ENCODE measurements at places on chromosomes 4 and X. TPM values are rescaled to one million over a fixed set of nuclear protein-coding genes. Genes with fewer than 3 reads are reported as not detected.
A peak's percentile ranks its signal among the peaks of the same experiment; 100 is the strongest.

- H3K4me3 ChIP-seq = peak within 1 kb of the TSS; percentile 67
- peak; percentile 73 for DNase-seq
- no peaks in the 10 kb centered on the region for H3K27me3 ChIP-seq
- H3K27ac ChIP-seq = peak within 1 kb of the TSS; percentile 79
Measured at GRCh38 chr4:155758481-155759371, at the start of gene GUCY1B1. Gene GUCY1B1, plus strand, starts transcription at chr4:155759021. Its CDS starts 120 bp downstream, at chr4:155759141.

DNA sequence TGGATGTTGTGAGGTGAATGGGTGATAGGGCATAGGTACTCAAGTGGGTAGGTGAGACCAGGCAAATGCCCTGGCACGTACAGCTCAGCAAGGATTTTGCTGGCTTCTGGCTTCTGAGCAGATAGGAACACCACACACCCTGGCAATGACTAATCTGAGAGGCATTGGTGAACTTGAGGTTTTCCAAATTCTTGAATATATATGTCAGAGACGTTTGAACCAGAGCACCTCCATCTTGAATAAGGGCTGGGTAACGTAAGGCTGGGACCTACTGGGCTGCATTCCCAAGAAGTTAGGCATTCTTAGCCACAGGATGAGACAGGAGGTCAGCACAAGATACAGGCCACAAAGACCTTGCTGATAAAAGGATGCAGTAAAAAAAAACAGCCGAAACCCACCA, 204.5 kb downstream of the NLGN4X start:
- no peaks in the 10 kb centered on the region for H3K4me1 ChIP-seq
- H3K36me3 ChIP-seq = no peaks in the 10 kb centered on the region
- no peak overlapping the region for H3K4me3 ChIP-seq
- no peaks in the 10 kb centered on the region for H3K27me3 ChIP-seq
- H3K27ac ChIP-seq = no peak overlapping the region
- no peak for DNase-seq

- H3K4me1 ChIP-seq = no peaks in the 10 kb centered on the region
- DNase-seq = no peak
- H3K4me3 ChIP-seq = no peak overlapping the region
- no peaks in the 10 kb centered on the region for H3K27me3 ChIP-seq
Measured at GRCh38 chr4:169175476-169175875, 95.3 kb downstream of the SH3RF1 start.

DNA sequence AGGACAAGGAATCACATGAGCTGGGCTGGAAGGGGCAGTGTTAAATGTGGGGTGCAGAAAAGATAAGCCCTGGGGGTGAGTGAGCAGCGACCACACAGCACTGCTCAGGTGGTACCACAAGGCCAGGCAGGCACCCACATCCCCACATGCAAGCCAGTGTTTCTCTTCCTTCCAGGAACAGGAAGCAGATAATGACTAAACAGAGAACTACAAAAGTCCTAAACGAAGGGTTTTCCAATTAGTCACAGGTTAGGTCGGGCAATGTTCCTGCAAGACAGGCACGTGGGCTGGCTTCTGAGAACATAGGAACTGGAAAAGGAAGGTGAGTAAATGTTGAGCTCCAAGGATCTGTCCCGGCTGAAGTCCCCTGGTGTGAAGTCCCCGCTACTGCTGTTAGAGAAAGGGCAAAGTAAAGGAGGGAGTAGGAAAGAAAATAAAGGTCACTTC, 19.5 kb downstream of the RELL1 start:
- no peaks in the 10 kb centered on the region for H3K27me3 ChIP-seq
- H3K4me1 ChIP-seq = peaks cover 57% of the 10 kb centered on the region
- DNase-seq = peak; percentile 83

DNA sequence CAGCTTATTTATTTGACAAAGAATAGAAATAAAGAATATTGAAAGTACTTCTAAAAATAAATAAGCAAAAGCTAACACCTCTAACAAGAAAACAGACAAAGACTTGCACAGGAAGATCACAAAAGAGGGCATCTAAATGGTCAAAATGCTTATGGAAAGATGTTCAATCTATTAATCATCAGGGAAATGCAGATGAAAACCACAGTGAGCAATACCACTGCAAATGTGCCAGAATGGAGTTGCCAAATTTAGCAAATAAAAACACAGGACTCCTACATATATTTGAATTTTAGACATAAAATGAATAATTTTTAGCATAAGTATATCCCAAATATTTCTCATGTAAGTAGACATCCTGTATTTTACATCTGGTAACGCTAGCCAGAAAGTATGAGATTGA, 56.1 kb upstream of the HPGD start:
- H3K4me1 ChIP-seq = no peaks in the 10 kb centered on the region
- H3K4me3 ChIP-seq = no peak overlapping the region
- no peaks in the 10 kb centered on the region for H3K36me3 ChIP-seq
- H3K27me3 ChIP-seq = no peaks in the 10 kb centered on the region
- H3K27ac ChIP-seq = no peak overlapping the region

GRCh38 chr4:80465238-80465637, 129.7 kb downstream of the CFAP299 start:
- no peaks in the 10 kb centered on the region for H3K36me3 ChIP-seq
- H3K27me3 ChIP-seq = no peaks in the 10 kb centered on the region
- DNase-seq = no peak
- H3K4me1 ChIP-seq = no peaks in the 10 kb centered on the region

- H3K4me3 ChIP-seq = no peak overlapping the region
- H3K4me1 ChIP-seq = no peaks in the 10 kb centered on the region
- DNase-seq = no peak
Measured at GRCh38 chrX:71147496-71148277, 3.0 kb downstream of the NLGN3 start.

GRCh38 chr4:184688447-184688846, 38.9 kb downstream of the PRIMPOL start:
- no peaks in the 10 kb centered on the region for H3K4me1 ChIP-seq
- no peak overlapping the region for H3K4me3 ChIP-seq
- no peaks in the 10 kb centered on the region for H3K27me3 ChIP-seq
- no peak for DNase-seq

- DNase-seq = no peak
- no peaks in the 10 kb centered on the region for H3K4me1 ChIP-seq
- no peaks in the 10 kb centered on the region for H3K36me3 ChIP-seq
- H3K27ac ChIP-seq = no peak overlapping the region
- H3K4me3 ChIP-seq = no peak overlapping the region
Measured at GRCh38 chr4:155419266-155419665, 42.5 kb upstream of the MAP9 start.

- no peak overlapping the region for H3K4me3 ChIP-seq
- H3K4me1 ChIP-seq = no peaks in the 10 kb centered on the region
- DNase-seq = no peak
- no peaks in the 10 kb centered on the region for H3K36me3 ChIP-seq
Measured at GRCh38 chrX:440636-441035, 53.9 kb upstream of the PPP2R3B start.

- no peak overlapping the region for H3K4me3 ChIP-seq
- no peaks in the 10 kb centered on the region for H3K36me3 ChIP-seq
- no peaks in the 10 kb centered on the region for H3K4me1 ChIP-seq
- no peaks in the 10 kb centered on the region for H3K27me3 ChIP-seq
- DNase-seq = no peak
- no peak overlapping the region for H3K27ac ChIP-seq
Measured at GRCh38 chr4:165905405-165906027, 32.5 kb downstream of the TLL1 start.

DNA sequence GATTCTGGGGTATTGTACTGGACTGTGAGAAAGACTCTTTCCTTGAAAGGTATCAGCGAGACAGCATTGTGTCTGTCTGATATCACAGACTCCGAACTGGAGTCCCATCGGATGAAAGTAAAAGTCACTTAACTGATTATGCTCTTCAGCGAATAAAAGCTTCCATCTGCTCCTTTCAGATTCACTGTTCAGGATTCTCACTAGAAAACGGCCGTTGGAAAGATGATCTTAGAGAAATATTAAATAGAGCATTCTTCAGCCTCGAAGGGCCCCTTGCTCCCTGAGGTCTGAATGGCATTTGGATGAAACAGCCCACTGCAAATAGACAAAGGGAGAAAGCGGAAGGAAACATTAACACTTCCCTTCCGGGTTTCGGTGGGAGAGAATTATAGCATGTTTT, 416.2 kb upstream of the PRKX start:
- no peaks in the 10 kb centered on the region for H3K4me1 ChIP-seq
- no peak for DNase-seq
- no peaks in the 10 kb centered on the region for H3K36me3 ChIP-seq
- H3K27me3 ChIP-seq = no peaks in the 10 kb centered on the region
- no peak overlapping the region for H3K4me3 ChIP-seq

GRCh38 chr4:111512081-111512783, 633.0 kb upstream of the FAM241A start:
- no peak for DNase-seq
- H3K36me3 ChIP-seq = no peaks in the 10 kb centered on the region
- no peak overlapping the region for H3K4me3 ChIP-seq

- peaks cover 27% of the 10 kb centered on the region for H3K27me3 ChIP-seq
- H3K4me1 ChIP-seq = no peaks in the 10 kb centered on the region
- no peak for DNase-seq
Measured at GRCh38 chr4:3786196-3786869, 20.1 kb downstream of the ADRA2C start.

- H3K36me3 ChIP-seq = no peaks in the 10 kb centered on the region
- H3K4me3 ChIP-seq = no peak overlapping the region
- no peak for DNase-seq
- no peaks in the 10 kb centered on the region for H3K4me1 ChIP-seq
- no peak overlapping the region for H3K27ac ChIP-seq
- no peaks in the 10 kb centered on the region for H3K27me3 ChIP-seq
Measured at GRCh38 chr4:66328803-66329574, 658.7 kb upstream of the EPHA5 start.

DNA sequence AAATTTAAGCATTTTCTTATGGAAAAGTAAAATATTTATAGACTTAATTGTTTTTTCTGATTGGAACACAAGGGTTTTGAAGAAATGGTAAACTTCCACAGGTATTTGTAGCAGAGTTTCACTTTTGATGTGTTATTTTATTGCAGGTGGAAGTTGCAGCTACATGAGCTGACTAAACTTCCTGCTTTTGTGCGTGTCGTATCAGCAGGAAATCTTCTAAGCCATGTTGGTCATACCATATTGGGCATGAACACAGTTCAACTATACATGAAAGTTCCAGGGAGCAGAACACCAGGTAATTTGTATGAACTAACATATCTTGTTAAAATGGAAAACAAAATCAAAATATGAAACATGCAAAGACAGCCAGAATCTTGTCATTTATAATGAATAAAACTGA, 117.4 kb downstream of the DIPK2B start:
- no peaks in the 10 kb centered on the region for H3K4me1 ChIP-seq
- no peak for DNase-seq
- H3K4me3 ChIP-seq = no peak overlapping the region

DNA sequence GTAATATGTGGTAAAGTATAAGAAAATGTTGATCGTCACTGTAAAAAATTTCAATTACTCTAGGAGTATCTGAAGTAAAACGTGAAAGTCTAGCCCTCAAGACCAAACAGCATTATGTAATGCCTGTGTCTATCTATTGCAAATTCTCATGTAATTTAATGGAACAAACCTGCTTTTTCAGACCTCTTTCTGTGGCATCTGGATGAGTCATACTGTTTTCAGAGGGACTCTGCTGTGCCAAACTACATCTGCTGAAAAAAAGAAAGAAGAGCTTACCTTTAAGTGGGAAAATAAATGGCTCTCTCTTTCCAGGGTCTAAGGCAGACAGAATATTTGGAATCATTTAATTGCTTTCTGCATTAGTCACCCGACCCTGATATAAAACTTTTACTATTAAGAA, 89.8 kb upstream of the ARMCX2 start:
- H3K36me3 ChIP-seq = no peaks in the 10 kb centered on the region
- no peaks in the 10 kb centered on the region for H3K27me3 ChIP-seq
- no peaks in the 10 kb centered on the region for H3K4me1 ChIP-seq
- no peak overlapping the region for H3K4me3 ChIP-seq
- DNase-seq = no peak
- no peak overlapping the region for H3K27ac ChIP-seq

- no peaks in the 10 kb centered on the region for H3K36me3 ChIP-seq
- H3K27me3 ChIP-seq = no peaks in the 10 kb centered on the region
- H3K4me3 ChIP-seq = no peak overlapping the region
- DNase-seq = no peak
- no peak overlapping the region for H3K27ac ChIP-seq
Measured at GRCh38 chr4:152929888-152930287, 6.2 kb upstream of the FHDC1 start.

GRCh38 chr4:37463033-37463856, 218.7 kb downstream of the NWD2 start:
- no peak overlapping the region for H3K27ac ChIP-seq
- no peaks in the 10 kb centered on the region for H3K36me3 ChIP-seq
- H3K4me1 ChIP-seq = no peaks in the 10 kb centered on the region
- H3K27me3 ChIP-seq = no peaks in the 10 kb centered on the region
- DNase-seq = no peak
- H3K4me3 ChIP-seq = no peak overlapping the region

Gene ADRA2C
- total RNA-seq = 7.9 TPM

Gene CLDN24
- not detected for total RNA-seq

Gene APLN
- total RNA-seq = not detected

Gene PNCK
- not detected for total RNA-seq

Gene STPG2
- total RNA-seq = 0.42 TPM

Gene BEX1
- not detected for total RNA-seq

Data from gastrocnemius medialis (tissue), 4 donors.